ENCODE measurements at places on chromosomes 3 and 15. TPM values are rescaled to one million over a fixed set of nuclear protein-coding genes. Genes with fewer than 3 reads are reported as not detected.

DUOX2 gene
- not detected for total RNA-seq

EHHADH gene
- 11.7 TPM for total RNA-seq

AMIGO3 gene
- 0.27 TPM for total RNA-seq

GPR149 gene
- not detected for total RNA-seq

MYH15 gene
- 0.99 TPM for total RNA-seq

MUC20 gene
- 4.5 TPM for total RNA-seq

ATP8B4 gene
- total RNA-seq: 0.99 TPM

GRM7 gene
- not detected for total RNA-seq

CCR9 gene
- not detected for total RNA-seq

VIPR1 gene
- total RNA-seq: 5.6 TPM

ARGFX gene
- not detected for total RNA-seq

IL17RE gene
- total RNA-seq: 1.5 TPM

SNURF gene
- total RNA-seq: 8.7 TPM

DCBLD2 gene
- 370 TPM for total RNA-seq

GOLGA6L7 gene
- not detected for total RNA-seq

SLC6A20 gene
- not detected for total RNA-seq

SENP8 gene
- total RNA-seq: 3.8 TPM
